ENCODE measurements at places on chromosomes 1 and 21.
A peak's percentile ranks its signal among the peaks of the same experiment; 100 is the strongest.

GRCh38 chr1:178124115-178124514, 30.2 kb downstream of the RASAL2 start:
- DNase-seq: no peak

GRCh38 chr1:112375701-112376100, 20.3 kb upstream of the CTTNBP2NL start:
- DNase-seq: no peak

GRCh38 chr1:197778366-197778945, 3.2 kb upstream of the DENND1B start:
- no peak for DNase-seq

GRCh38 chr1:147600119-147601111, 59.1 kb downstream of the BCL9 start:
- no peak for DNase-seq

DNA sequence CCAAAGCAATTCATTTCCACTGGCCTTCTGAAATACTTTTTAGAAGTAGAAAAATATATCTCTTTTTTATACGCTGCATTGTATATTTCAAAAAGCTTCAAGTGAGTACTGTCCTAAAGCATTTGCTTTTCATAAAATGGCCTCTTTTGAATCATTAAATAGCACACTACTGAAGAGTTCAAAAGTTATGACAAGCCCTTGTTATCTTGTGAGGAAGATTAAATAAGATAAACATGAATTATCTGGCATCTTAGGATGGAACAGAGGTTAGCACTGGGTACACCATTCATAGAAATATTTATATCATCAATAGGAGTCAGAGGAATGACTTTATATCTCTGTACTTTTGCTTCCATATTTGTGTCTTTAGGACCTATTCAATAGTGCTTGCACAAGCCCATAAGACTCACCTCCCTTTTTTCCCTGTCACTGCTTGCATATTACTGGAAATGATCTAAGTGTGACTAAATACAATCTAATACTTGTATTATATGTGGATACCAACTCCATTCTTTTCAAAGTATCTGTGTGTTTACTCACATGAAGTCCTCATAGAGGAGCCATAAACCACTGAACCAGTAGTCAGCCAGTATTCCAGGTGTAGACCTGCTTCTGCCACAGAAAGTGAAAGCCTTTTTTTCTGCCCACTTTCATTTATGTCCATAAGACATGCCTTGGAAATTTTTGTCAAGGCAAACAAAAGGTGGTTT, 274.2 kb upstream of the C1orf105 start:
- DNase-seq: no peak

GRCh38 chr1:167705250-167705649, 16.5 kb upstream of the MPZL1 start:
- no peak for DNase-seq

- DNase-seq: no peak
Observed at GRCh38 chr1:175221557-175222175, 29.1 kb upstream of the KIAA0040 start.

- DNase-seq: no peak
Observed at GRCh38 chr1:50421768-50422674, 1.2 kb downstream of the DMRTA2 start.

- peak; percentile 35 for DNase-seq
Observed at GRCh38 chr1:248618878-248619277, 16.0 kb downstream of the OR2T11 start.

- DNase-seq: no peak
Observed at GRCh38 chr1:105872817-105873216, 1183.7 kb upstream of the PRMT6 start.
